ENCODE measurements at places on chromosomes 3 and 15.

DNA sequence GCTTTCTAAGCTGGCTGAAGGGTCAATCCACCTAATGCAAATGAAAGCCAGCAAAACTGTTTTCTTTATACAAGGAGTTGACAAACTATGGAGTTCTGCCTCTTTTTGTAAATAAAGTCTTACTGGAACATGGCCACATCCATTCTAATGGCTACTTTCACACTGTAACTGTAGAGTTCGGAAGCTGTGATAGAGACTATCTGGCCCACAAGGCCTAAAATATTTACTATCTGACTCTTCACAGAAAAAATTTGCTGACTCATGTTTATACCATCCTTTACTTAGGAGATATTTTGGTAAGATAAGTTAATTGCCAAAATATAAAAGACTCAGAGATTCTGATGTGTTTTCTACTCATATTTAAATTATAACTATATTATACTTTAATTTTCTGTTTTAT, 93.7 kb upstream of the GK5 start:
- DNase-seq: no peak

DNA sequence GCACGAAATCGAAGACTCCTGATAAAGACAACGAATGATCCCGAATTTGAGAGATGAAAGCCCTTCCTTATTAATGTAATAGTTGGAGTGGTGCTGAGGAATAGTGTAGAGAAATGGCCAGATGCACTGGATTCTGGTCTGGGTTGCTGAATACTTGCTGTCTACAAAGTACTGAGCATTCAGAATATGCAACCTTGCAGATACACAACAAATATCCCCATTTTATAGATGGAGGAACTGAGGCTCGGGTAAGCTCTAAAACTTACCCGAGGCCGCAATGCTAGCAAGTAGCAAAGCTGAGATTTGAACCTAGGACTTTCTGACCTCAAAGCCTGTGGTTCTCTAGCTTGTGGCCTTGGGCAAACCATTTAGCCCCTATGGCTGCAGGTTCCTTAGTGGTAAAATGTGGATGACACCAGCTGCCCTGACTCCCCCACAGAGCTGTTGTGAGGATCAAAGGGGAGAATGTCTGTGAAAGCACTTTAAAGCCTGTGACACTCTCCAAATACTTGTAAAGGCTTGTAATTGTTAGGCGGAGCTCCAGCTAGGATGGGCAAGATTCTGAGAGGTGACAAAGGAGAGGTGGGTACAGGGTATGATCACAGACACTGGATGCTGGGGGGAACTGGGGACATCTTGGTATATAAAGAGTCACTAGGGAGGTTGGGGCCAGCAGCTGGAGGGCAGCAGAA, 39.8 kb downstream of the FOXB1 start:
- no peak for DNase-seq

- DNase-seq: no peak
These were observed 6.0 kb downstream of the TIPARP start for GRCh38 chr3:156680243-156680914.

GRCh38 chr3:12427551-12427950, 56.7 kb upstream of the TSEN2 start:
- no peak for DNase-seq

- peak; percentile 57 for DNase-seq
These were observed 65.5 kb downstream of the GALK2 start for GRCh38 chr15:49235446-49236124.

DNA sequence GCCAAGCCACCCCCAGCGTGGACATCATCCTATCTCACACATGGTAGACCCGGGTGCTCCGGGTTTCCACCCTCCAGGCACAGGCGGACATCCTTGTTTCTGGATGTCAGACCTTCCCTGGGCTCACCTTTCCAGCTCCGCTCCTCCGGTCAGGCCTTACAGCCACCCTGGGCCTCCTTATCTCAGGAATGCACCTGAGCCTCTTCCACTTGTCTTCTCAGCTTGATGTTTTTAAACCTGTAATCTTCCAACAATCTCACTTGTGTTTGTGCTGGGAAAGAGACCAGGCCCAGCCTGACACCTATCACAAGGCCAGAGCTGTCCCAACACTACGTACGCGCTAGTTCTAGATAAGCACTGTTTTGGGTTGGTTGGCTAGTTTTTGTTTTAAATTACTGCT, 53.9 kb downstream of the NIPA2 start:
- DNase-seq: no peak

- no peak for DNase-seq
These were observed 69.6 kb upstream of the ATP10A start for GRCh38 chr15:25932696-25933095.

- DNase-seq: no peak
These were observed 85.3 kb upstream of the RORA start for GRCh38 chr15:61314427-61314826.

DNA sequence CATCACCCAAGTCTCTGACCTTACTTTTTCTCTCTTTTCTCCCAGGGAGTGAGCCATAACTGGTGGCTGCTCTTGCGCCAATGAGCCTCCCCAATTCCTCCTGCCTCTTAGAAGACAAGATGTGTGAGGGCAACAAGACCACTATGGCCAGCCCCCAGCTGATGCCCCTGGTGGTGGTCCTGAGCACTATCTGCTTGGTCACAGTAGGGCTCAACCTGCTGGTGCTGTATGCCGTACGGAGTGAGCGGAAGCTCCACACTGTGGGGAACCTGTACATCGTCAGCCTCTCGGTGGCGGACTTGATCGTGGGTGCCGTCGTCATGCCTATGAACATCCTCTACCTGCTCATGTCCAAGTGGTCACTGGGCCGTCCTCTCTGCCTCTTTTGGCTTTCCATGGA, 13.2 kb upstream of the ATG7 start:
- DNase-seq: no peak

- no peak for DNase-seq
These were observed 23.0 kb downstream of the NEO1 start for GRCh38 chr15:73075160-73075859.

DNA sequence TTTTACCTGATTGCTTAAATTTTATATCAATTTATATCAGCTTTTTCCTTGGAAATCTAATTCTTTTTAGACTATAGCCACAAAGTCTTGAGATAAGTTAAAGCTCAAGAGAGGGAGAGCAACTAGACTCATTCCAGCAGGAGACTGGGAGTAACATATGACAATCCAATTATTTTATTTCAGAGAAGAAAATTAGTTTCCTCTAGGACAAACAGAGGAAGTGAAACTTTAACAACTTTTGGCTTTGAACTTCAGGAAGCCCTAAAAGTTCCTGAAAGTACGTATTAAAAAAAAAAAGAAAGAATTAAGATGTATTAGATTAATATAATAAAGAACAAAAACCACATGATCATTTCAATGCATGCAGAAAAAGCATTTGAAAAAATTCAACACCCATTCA, 13.9 kb upstream of the UBE2E2 start:
- DNase-seq: no peak

GRCh38 chr3:56193519-56193918, 274.7 kb downstream of the ERC2 start:
- no peak for DNase-seq

- no peak for DNase-seq
These were observed 11.8 kb upstream of the FAM174B start for GRCh38 chr15:92667287-92667904.

- peak; percentile 7 for DNase-seq
These were observed 24.3 kb downstream of the SIAH2 start for GRCh38 chr3:150738688-150739087.

DNA sequence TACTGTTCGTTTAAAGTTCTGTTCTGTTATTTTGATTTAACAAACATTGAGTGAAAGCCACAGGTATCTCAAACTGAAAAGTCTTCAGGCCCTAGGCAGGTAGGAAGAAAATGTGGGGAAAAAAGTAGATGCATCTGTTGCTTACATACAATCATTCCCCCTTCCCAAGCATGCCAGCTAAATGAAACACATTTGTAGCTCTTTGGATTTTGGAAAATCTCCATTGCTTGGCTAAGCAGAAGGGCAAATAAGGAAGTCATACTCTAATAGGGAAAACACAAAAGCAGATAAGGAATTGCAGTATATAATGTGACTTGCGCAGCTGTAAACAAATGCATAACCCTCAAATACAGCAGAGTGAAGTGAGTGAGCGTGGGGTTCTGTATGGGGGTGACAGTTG, 375.9 kb downstream of the FGF12 start:
- DNase-seq: no peak

GRCh38 chr3:134640872-134641470, 9.9 kb downstream of the KY start:
- DNase-seq: no peak

GRCh38 chr3:100231668-100232067, 29.1 kb upstream of the TBC1D23 start:
- no peak for DNase-seq

GRCh38 chr3:59502806-59503205, 453.0 kb upstream of the CFAP20DC start:
- DNase-seq: peak; percentile 58

DNA sequence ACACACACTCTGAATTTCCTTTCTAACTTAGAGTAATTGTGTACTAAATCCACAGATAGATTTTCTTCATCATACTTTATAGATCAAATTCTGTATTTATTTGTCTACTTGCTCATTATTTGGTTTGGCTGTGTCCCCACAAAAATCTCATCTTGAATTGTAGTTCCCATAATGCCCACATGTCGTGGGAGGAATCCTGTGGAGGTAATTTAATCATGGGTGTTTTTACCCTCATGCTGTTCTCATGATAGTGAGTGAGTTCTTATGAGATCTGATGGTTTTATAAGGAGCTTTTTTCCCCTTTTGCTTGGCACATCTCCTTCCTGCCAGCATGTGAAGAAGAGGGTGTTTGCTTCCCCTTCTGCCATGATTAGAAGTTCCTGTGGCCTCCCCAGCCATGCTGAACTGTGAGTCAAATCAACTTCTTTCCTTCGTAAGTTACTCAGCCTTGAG, 198.3 kb upstream of the TGFBR2 start:
- no peak for DNase-seq

DNA sequence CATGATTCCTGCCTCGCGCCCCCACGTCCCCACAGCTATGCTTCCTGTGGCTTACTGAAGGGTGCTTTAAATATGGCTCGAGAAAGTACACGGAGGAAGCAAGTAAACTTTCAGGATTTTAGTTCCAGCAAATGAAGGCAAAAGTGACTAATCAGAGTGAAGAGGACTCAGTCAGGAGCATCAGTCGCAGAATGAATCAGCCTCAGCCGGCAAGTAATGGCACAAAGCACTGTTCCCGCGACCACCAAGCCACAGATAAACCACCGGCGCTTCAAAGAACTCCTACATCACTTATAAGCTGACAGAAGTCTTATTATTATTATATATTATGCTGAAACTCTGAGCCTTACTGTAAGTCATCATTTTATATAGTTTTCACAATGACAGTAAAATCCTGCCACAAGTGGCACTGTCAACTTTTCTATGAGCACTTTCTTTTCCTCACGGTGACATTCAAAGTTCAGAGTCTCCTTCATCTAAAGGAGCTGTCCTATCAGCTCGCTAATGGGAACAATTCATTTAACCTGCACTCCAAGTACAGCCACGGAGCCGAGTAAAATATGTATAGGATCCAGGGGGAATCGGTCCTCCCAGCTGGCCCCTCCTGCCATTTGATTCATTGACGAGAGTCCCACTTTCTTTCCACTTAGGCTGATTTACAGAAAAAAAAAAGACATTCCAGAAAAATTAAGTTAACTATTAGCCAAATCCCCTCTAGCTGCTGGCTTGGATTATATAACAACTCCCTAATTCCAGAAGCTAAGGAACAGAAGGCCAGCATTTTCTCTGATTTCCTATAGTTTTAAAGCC, 217.0 kb upstream of the ICE2 start:
- peak; percentile 95 for DNase-seq

DNA sequence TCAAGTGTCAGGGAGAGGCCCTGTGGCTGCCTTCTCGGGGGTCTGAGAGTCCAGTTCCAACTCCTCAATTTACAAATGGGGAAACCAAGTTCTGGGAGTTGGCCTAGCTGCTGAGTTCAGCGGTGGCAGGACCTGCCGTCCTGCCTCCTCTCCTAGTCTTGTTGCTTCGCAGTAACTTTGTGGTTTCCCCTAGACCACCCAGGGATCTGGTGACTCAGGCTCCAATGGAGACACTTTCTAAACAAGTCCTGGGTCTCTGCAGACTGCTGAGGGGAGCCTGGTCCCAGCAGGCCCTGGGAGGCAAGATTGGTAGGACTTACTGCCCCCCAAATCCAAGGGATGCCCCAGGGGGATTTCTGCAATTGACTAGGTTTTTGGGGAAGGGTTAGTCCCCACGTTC, 83.6 kb downstream of the SMAD6 start:
- DNase-seq: no peak

DNA sequence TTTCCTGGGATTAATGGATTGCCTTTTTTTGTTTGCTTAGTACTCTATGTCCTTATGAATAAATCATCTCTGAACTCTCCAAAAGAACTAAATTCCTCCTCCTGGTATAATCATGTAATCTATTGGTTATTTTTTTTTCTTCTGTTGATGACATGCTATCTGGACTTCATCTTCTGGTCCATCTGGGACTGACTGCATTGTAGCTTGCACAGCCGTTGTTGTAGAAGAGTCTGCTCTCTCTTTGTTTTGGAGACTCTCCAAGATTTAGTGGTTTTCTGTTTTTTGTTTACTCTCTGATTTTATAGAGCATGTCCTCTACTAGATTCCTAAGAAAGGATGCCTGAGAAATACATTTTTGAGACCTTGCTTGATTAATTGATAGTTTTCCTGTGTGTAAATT, 19.1 kb downstream of the IREB2 start:
- no peak for DNase-seq

- no peak for DNase-seq
These were observed 45.7 kb downstream of the PRR23E start for GRCh38 chr3:127238602-127239001.

- peak; percentile 42 for DNase-seq
These were observed 250.8 kb upstream of the CBLB start for GRCh38 chr3:106119614-106120082.

GRCh38 chr3:101939361-101940049, 90.2 kb downstream of the NFKBIZ start:
- no peak for DNase-seq

- DNase-seq: peak; percentile 66
These were observed 225.2 kb upstream of the ICE2 start for GRCh38 chr15:60704129-60704528.

DNA sequence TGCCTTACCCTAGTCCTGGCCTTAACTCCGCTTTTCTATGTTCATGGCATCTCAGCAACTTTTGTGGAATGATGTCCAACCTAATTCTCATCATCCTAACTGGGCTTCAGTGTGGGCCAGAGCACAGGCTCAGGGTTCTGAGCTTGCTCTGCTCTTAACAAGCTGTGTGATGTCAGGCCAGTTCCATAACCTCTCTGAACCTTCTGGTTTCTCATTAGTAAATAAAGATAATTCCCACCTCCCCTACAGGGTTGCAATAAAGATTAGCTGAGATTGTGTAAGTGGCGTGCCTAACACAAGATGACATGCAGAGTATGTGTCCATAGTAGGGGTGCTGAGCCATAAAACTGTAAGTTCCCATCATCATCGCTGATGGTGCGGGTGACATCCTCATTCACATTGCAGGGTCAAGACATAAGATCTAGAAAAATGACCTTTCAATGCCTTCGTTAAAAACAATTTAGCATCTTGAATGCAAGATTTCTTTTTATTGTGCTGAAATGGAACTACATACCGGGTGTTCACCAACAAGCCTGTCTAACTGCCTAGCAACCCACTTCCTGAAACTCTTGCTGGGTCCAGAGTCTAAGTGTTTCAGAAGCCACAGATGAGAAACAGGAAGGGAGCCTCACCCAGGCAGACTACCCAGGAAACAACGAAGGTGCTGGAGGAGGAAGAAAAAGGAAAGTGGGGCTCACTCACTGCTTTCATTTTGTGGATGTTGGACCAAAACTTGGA, 36.2 kb downstream of the CDCP1 start:
- peak; percentile 52 for DNase-seq

- no peak for DNase-seq
These were observed 55.0 kb downstream of the GLCE start for GRCh38 chr15:69215314-69216035.

- no peak for DNase-seq
These were observed 114.9 kb downstream of the IQCH start for GRCh38 chr15:67369359-67369998.
